ENCODE measurements at places on chromosomes 12 and 14.
A peak's percentile ranks its signal among the peaks of the same experiment; 100 is the strongest.

GRCh38 chr12:121579981-121580868 lies 598 bp downstream of the KDM2B start:
- peak; percentile 61 for DNase-seq

GRCh38 chr12:41724216-41724615 lies 420.5 kb downstream of the GXYLT1 start:
- no peak for DNase-seq

GRCh38 chr12:93154753-93155480 lies 222.8 kb upstream of the NUDT4 start:
- no peak for DNase-seq

- DNase-seq = peak; percentile 45
Observed at GRCh38 chr12:116295327-116296263, 18.1 kb upstream of the MED13L start.

- peak; percentile 21 for DNase-seq
Observed at GRCh38 chr12:473863-474577, 14.3 kb downstream of the B4GALNT3 start.

GRCh38 chr14:86038387-86039042 lies 508.6 kb downstream of the FLRT2 start:
- DNase-seq = peak; percentile 59

DNA sequence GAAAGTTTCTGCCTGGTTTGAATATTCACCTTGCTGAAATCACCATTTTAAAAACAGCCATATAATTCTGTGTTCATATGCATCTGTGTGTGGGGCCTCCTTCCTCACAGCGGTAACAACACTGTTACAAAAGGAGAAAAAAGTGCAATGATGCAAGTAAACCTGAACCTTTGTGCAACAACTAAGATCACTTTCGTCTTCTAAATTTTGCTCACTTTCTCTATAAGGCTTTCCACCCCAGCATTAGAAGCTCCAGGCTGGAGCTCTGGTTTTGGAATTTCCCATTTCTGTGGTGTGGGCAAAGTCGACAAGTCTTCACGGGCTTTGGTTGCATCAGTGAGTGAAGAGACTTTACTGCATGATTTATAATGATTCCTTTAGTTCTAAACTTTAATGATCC lies 18.4 kb downstream of the FGD6 start:
- DNase-seq = peak; percentile 34

GRCh38 chr12:7433276-7433822 lies 10.6 kb downstream of the CD163L1 start:
- peak; percentile 73 for DNase-seq

DNA sequence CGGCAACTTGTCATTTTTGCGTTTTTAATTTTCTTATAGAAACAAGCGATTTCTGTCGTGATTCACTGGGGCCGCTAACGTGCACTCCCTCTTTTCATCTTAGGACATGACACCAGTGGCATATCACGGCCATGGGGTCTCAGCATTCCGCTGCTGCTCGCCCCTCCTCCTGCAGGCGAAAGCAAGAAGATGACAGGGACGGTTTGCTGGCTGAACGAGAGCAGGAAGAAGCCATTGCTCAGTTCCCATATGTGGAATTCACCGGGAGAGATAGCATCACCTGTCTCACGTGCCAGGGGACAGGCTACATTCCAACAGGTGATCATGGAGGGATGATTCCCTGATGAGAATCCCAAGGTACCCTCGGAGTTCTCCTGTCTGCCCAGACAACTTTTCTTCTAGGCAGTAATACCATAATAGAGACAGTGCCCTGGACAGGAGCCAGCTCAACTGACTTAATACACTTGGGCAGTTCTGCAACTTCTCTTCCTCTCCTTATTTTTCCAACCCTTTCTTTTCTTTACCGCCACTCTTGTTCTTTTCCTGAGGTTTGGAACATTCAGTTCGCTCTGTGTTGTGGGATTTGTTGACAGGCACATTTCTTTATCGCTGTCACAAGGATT lies 821 bp downstream of the TMEM106C start:
- no peak for DNase-seq

DNA sequence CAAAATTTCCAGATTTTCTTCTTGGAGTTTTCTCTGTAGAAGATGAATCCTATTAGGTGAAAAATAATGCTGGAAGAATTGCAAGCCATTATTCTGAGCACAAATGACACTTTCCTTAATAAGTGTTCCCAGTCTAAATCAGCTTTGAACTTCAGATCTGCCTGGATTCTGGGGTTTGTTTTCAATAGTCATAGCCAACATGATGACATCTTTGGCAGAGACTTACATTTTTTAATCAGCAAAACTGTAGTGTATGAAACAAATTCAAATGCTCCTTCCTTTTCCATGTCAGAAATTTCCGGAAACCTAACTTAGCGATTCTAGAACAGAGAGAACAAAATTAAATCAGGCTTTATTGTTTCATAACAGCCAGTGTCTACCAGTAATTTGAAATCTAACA lies 88.5 kb downstream of the TSPAN8 start:
- no peak for DNase-seq

GRCh38 chr12:49942921-49943624 lies 7.5 kb upstream of the AQP2 start:
- DNase-seq = no peak

DNA sequence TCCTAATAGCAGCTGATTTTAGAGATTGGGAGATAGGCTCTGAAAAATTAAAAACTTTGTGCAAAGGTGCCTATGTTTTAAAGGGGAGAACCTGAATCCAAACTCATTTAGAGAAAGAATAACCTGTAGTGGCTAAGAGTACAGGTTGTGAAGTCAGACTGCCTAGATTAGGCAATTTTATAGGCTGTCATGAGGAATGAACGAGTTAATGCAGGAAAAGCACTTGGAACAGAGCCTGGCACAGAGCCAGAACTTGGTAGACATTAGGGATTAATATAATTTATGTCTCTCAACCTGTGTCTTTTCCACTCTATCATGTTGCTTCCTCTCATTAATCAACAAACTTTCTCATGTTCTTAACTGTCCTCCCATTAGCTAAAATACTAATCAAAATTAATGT lies 98.1 kb downstream of the WIF1 start:
- DNase-seq = no peak

DNA sequence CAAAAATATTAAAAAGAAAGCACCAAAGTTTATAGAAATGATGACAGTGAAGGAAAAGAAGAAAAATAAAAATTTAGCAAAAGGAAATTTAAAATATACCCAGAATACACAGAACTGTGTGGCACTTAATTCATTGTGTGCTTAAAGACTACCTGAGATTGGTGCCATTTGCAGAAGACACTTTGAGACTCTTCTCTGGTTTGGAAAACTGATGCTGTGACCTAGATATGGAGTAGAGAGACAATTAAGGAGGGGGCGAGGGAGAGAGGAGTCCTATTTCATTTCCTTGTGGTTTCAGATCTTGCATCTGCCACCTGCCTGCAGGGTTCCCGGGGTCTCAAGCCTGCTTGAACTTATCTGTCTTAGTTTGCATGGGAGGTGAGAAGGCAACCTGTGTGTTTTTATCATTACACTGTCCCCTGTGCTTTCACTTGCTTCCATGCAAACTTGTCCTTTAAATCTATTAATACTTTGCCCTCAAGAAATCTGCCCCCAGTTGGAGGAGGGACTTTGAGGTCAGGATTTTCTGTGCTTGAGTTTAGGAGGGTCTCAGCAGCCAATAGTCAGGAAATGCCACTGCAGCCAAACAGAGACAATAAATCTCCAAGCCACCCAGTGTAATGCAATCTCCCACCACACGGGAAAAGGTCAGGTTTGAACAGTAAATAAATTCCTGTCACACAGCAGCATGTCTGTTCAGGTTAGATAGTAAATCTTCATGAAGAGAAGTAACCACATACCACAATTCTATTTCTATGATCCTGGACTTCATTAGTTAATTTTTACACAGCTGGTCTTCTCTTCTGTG lies 119.4 kb downstream of the CAND1 start:
- no peak for DNase-seq

GRCh38 chr14:49589387-49589786 lies 3.2 kb upstream of the RPS29 start:
- DNase-seq = no peak

- DNase-seq = no peak
Observed at GRCh38 chr12:128314611-128315010, 47.6 kb downstream of the TMEM132C start.

GRCh38 chr12:110917961-110918360 lies 2.4 kb downstream of the MYL2 start:
- DNase-seq = peak; percentile 40

- DNase-seq = no peak
Observed at GRCh38 chr12:45827974-45828373, 98.5 kb downstream of the ARID2 start.

- DNase-seq = no peak
Observed at GRCh38 chr12:64058541-64059265, 163.4 kb downstream of the KICS2 start.

DNA sequence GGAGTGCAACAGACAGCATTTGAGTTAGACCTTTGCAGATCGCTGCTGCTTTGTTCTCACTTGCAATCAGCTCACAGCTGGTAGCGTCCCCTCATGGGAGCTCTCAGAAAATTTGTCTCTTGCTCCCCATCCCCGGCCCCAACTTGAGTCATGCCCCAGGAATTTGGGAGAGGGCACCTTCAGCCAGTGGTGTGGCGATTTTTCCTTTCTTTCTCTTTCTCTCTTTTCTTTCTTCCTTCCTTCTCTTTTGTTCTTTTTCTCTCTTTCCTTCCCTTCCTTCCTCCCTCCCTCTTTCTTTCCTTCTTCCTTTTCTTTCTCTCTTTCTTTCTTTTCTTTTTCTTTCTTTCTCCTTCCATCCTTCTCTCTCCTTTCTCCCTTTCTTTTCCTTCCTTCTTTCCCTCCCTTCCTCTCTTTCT lies 34.2 kb upstream of the MAP1LC3B2 start:
- peak; percentile 87 for DNase-seq

DNA sequence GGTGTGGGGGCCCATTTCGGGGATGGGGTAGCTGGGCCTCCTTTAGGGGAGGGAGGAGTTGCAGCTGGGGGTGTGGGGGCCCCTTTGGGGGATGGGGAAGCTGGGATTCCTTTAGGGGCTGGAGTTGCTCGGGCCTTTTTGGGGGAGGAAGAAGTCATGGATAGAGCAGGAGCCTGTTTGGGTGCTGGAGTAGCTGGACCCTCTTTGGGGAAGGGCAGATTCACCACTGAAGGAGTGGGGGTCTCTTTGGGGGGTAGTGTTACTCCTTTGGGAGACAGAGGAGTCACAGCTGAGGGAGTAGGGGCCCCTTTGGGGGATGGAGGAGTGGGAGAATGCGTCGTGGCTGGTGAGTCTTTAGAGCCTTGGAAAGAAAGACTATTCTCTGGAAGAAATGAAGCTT lies 6.5 kb downstream of the NACA start:
- no peak for DNase-seq

DNA sequence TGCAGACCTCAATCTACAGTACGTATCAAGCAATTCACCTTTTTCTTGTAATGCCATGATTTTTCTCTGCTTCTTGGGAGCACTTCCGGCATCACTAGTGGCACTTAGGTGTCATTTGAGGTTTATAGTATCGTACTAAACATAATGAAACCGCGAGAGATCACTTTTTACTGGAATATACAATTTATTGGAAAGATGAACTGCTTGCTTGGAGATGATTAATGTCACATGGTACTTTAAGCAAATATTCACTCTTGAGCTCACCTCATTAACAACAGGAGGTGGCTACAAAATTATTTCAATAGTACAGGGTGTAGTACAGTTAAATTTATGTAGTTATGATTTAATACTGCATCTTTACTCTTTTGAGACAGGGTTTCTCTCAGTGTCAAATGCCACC lies 11.5 kb downstream of the FUT8 start:
- DNase-seq = no peak

GRCh38 chr14:103973354-103973753 lies 31.0 kb upstream of the RD3L start:
- no peak for DNase-seq

DNA sequence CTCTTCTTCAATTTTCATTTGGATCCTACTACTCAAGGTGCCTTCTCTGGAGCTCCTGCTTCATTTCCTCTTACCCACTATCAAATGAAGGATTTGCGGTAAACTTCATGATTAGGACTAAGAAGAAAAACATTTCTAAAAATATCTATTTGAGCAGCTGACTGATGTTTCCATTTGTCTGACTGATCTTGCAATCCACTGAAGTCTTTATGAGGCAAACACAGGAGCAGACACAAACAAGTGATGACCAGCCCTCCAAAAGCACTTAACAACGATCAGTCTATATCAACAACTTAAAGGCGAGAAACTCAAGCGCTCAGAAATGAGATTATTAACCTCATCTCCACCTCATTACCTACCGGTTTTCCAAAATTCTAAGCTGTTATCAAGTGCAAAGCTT lies 26.2 kb downstream of the OSBPL8 start:
- DNase-seq = no peak

DNA sequence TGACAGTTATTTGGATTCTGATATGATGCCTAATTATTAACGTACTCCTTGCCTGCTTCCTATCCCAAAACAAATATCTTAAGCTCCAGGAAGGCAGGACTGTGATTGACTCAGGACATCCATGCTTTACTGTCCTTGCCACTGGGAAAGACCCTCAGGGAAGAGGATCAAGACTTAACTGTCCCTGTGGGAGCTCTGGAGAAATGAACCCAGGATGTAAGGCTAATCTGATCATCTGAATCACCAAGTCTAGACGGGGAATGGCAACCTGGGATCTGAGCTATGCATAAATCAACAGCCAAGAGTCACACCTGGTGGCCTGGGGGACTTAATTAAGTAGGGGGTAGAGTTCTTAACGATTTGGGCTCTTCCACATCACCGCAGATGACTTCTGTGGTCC lies 153.2 kb upstream of the BCL2L14 start:
- DNase-seq = no peak

- no peak for DNase-seq
Observed at GRCh38 chr12:121086781-121087295, 45.8 kb upstream of the P2RX7 start.

GRCh38 chr14:71961972-71962371 lies 29.7 kb downstream of the RGS6 start:
- DNase-seq = no peak

GRCh38 chr14:37596790-37597472 lies 1.5 kb downstream of the TTC6 start:
- no peak for DNase-seq

DNA sequence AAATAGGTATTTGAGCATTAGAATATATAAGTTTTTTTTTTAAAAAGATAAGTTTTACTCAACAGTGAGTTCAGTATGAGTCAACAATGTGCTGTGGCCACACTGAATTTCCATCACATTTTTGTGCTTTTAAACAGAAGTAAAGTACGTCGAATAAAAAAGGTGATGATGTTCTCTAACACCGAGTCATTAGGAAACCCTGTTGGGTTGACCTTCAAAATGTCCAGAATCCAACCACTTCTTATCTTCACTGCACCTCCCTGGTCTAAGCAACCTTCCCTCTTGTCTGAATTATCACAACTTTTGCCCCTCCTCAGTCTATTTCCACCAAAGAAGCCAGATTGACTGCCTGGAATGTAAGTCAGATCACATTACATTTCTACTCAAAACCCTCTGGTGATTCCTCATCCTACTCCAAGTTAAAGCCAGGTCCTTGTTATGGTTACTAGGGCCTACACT lies 43.0 kb upstream of the SYCP3 start:
- DNase-seq = peak; percentile 75

DNA sequence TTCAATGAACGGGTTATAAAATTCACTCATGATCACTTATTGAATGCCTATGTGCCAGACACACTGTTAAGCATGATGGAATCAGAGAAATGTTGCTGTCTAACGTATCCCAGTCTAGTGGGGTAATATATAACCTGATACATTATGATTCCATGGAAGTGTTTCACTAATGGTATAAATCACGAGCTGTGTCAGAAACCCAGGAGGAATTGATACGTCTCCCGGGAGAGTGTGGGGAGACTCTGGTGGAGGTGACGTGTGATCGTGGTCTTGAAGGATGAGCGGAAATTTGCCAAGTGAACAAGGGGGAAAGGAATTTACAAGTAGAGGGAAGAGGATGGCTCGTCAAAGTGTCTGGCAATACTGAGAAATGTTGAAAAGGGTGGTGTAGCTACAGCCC lies 26.5 kb downstream of the MANSC1 start:
- DNase-seq = peak; percentile 98

Measured in fibroblast of upper back skin (primary cell).